ENCODE measurements at places on chromosomes 4 and X. TPM values are rescaled to one million over a fixed set of nuclear protein-coding genes. Genes with fewer than 3 reads are reported as not detected.

ADH7 gene
- total RNA-seq, result not detected

GAGE2A gene
- not detected for total RNA-seq

FGF16 gene
- not detected for total RNA-seq

NXF2 gene
- not detected for total RNA-seq

DNA sequence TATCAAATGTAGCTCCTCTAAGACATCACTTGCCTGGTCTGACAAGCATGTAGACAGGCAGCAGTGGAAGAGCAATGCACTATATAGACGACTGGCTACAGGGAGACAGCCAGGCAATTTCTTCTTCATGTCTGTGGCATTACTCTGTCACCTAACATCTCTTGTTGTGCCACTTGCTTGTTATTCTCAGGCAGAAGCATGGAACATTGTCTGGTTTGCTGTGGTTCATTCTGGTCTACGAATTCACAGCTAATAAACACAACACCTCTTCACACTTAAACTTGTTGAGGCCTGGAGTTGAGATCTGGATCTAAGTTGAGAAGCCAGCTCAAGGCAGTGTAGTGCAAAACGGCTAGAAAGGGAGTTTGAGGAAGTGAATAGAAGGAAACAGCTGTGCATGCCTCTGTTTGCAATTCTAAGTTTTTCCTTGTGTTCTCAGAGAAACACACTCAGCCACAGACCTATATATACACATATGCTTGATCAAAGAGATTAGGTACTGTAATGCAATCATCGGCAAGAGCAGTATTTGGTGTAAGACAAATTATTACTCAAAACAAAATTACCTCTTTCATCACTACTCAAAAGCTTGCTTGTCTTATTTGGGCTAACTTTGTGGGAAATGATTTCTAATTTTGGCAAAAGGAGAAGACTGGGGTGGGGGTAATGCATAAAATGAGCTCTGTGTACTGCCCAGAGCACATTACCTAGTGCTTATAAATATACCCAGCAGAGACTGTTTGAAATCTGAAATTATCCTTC, 243.8 kb downstream of the PPP3CA start:
- no peak for DNase-seq

- DNase-seq, result no peak
These were observed 24.8 kb downstream of the L1CAM start for GRCh38 chrX:153861151-153861550.

GRCh38 chrX:16484338-16484737, 165.6 kb upstream of the S100G start:
- no peak for DNase-seq

GRCh38 chr4:95409750-95410149, 139.0 kb downstream of the UNC5C start:
- no peak for DNase-seq

DNA sequence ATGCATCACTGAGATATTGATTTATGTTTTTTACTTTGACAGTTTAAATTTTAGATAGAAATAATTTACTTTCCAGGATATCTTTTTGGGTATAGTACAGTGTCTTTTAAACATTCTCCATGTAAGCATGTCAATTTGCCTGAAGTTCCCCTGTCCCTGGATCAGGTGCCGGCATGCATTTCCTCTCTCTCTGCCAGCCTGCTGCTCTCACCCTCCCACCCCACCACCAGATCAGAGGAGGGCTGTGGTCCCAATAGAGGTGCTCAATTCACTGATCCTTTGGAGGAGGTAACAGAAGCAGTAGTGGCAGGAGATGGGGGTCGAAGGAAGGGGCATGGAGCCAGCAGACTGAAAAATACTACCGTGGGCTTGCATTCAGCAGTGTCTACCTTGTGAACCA, 28.3 kb upstream of the DSPP start:
- no peak for DNase-seq

Data from ovary (tissue), 10 donors.